Activated CD8-positive, alpha-beta memory T cell treated with anti-CD3 and anti-CD28 coated beads, Interleukin-2, amount 10 ng/mL, durations not matched to agents 7 days and 5 days (primary cell): ENCODE measurements at places on chromosomes 7 and 10. TPM values are rescaled to one million over a fixed set of nuclear protein-coding genes. Genes with fewer than 3 reads are reported as not detected.

The CREB3L2 gene
- total RNA-seq = 29.0 TPM

DNA sequence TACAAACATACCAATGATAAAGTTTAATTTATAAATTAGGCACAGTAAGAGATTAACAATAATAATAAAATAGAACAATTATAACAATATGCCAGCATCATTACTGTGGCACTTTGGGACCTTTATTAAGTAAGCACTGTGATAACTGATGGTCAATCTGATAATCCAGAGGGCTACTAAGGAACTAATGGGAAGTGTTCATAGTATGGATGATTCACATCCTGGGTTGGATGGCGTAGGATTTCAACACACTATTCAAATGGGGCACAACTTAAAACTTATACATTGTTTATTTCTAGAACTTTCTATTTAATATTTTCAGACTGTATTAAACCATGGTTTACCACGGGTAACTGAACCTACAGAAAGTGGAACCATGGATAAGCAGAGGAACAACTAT, 90.8 kb downstream of the KIF20B start:
- peaks cover 6% of the 10 kb centered on the region for H3K4me1 ChIP-seq
- H3K27me3 ChIP-seq = peaks cover 9% of the 10 kb centered on the region
- no peak for DNase-seq
- H3K27ac ChIP-seq = no peak overlapping the region
- H3K36me3 ChIP-seq = no peaks in the 10 kb centered on the region

DNA sequence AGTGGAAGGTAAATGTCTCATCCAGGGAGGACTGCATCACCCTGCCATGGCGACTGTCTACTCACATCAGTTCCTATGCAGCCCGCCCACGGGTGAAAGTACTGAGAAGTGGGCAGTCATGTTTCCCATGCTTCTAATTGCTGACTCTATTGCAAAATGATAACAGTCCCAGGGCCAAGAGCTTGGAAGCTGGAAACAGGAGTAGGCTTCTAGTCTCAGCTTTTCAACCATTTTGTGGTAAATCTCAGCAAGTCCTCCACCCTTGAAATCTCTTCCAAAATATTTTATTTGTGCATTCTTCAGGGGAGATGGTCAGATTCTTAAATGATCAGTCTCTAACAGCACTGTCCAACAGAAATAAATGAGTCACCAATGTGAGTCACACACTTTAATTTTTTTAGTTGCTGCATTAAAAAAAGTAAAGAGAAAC, 48.1 kb upstream of the TARP start:
- peak overlapping the region; percentile 45 for H3K4me3 ChIP-seq
- peak overlapping the region; percentile 97 for H3K27ac ChIP-seq
- H3K36me3 ChIP-seq = no peaks in the 10 kb centered on the region
- no peak for DNase-seq

The PFKFB3 gene
- 59.3 TPM for total RNA-seq

The C7orf33 gene
- not detected for total RNA-seq

- H3K4me3 ChIP-seq = no peak overlapping the region
- peak; percentile 67 for DNase-seq
- peaks cover 3% of the 10 kb centered on the region for H3K36me3 ChIP-seq
- H3K4me1 ChIP-seq = peaks cover 14% of the 10 kb centered on the region
- no peak overlapping the region for H3K27ac ChIP-seq
These were observed 223.6 kb downstream of the GATA3 start for GRCh38 chr10:8278099-8278498.

The GHRHR gene
- not detected for total RNA-seq

The NOLC1 gene
- total RNA-seq = 149 TPM

DNA sequence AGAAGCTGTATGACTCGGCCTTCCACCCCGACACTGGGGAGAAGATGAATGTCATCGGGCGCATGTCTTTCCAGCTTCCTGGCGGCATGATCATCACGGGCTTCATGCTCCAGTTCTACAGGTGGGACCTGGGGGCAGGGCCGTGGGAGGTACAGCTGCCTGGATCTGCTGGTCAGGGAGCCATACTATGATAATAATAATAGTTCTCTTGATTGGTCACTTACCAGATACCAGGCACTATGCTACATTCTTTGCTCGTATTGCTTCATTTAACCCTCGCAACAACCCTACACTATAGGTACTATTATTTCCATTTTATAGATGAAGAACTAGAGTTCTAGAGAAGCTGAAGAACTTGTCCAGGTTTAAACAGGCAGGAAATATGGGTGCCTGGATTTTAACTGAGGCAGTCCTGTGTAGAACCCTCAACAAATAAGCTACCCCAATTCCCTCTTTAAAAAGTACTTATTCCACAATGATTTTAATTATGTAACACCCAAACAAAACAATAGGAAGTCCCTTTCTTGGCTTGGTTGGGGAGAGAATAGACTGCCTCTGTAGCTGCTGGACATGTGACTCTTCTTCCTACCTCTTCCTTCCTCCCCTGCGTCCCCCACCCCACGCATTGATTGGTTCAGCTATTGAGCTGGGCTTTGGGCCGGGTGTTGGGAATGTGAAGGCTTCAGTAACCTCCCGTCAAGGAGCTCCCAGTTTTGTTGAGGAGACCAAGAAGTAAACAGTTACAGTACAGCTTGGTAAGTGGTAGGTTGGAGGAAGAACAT, 12.8 kb downstream of the SFXN2 start:
- H3K27ac ChIP-seq = no peak overlapping the region
- peaks cover 19% of the 10 kb centered on the region for H3K4me1 ChIP-seq
- peaks cover 23% of the 10 kb centered on the region for H3K36me3 ChIP-seq

DNA sequence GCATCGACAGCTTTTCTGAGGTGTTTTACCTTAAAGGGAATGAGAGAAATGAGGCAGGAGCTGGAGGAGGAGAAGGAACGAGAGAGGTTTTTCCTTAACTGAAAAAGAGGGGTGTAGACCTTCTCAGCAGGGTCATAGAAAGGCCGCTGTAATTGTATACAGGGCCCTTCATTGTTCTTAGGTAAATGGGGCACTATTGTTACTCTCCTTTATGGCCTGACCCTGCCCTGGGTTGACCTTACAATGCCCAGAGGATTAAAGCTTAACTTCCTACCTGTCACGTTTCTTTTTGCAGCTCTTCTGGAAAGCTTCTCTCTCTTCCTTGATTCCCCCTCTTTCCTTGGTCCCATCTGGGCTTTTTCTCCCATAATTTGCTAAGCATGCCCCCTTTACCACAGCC, 13.7 kb upstream of the PDLIM1 start:
- peaks cover 13% of the 10 kb centered on the region for H3K4me1 ChIP-seq
- no peak overlapping the region for H3K27ac ChIP-seq
- H3K36me3 ChIP-seq = no peaks in the 10 kb centered on the region
- no peak overlapping the region for H3K4me3 ChIP-seq

The SRGN gene
- total RNA-seq = 616 TPM

GRCh38 chr10:71765176-71765904, 8.0 kb downstream of the VSIR start:
- H3K36me3 ChIP-seq = peaks cover 27% of the 10 kb centered on the region
- peaks cover 55% of the 10 kb centered on the region for H3K4me1 ChIP-seq
- no peak for DNase-seq
- peak overlapping the region; percentile 52 for H3K27ac ChIP-seq
- no peak overlapping the region for H3K4me3 ChIP-seq

DNA sequence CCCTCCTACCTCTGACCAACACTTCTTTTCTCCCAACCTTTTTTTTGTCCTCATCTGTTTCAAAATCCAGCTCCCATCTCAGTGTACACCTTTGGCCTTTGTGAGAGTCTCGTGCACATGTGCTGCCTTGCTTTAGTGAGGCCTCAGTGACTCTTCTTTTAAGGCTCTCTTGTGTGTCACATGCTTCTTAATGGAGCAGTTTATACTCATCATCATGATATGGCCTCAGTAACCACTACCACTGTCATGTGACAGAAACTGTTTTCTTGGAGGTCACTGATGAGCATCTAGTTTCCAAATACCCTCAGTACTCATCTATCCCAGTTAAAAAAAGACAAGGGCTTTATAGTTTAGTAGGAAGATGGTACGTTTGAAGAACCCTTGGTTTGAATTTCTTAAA, 8.1 kb upstream of the ARHGAP22 start:
- no peak overlapping the region for H3K27ac ChIP-seq
- no peaks in the 10 kb centered on the region for H3K36me3 ChIP-seq
- H3K4me3 ChIP-seq = no peak overlapping the region
- DNase-seq = no peak
- peaks cover 33% of the 10 kb centered on the region for H3K27me3 ChIP-seq
- H3K4me1 ChIP-seq = no peaks in the 10 kb centered on the region

- no peaks in the 10 kb centered on the region for H3K36me3 ChIP-seq
- H3K27me3 ChIP-seq = no peaks in the 10 kb centered on the region
- no peak overlapping the region for H3K4me3 ChIP-seq
- DNase-seq = no peak
- no peak overlapping the region for H3K27ac ChIP-seq
These were observed 55.3 kb downstream of the PPP1R9A start for GRCh38 chr7:94962661-94963060.

- H3K4me1 ChIP-seq = no peaks in the 10 kb centered on the region
- H3K27me3 ChIP-seq = peaks cover 7% of the 10 kb centered on the region
- no peak for DNase-seq
- H3K36me3 ChIP-seq = no peaks in the 10 kb centered on the region
These were observed 16.5 kb downstream of the ECHDC3 start for GRCh38 chr10:11758527-11759236.

The TAF5 gene
- 15.3 TPM for total RNA-seq

- no peaks in the 10 kb centered on the region for H3K27me3 ChIP-seq
- no peak overlapping the region for H3K27ac ChIP-seq
- H3K36me3 ChIP-seq = peaks cover 15% of the 10 kb centered on the region
- DNase-seq = no peak
These were observed 214.2 kb upstream of the KAT6B start for GRCh38 chr10:74612195-74612594.
